Activated T-helper 2 cell treated with anti-CD3 and anti-CD28 coated beads, Interferon-gamma antibody, Interleukin-2, Interleukin-4, amounts not matched to agents 10 μg/mL and 5 μg/mL and 100 μg/mL, durations not matched to agents 14 hours and 24 hours and 36 hours (primary cell): ENCODE measurements at places on chromosomes 3 and 15. TPM values are rescaled to one million over a fixed set of nuclear protein-coding genes. Genes with fewer than 3 reads are reported as not detected.

Gene GPR62
- total RNA-seq: not detected in 2 replicates

Gene ADAMTS7
- total RNA-seq: 6.9 and 7.2 TPM in 2 replicates

Gene SLC2A2
- not detected in 2 replicates for total RNA-seq

Gene APOD
- 0.87 and 1.3 TPM in 2 replicates for total RNA-seq

Gene CFAP100
- not detected in 2 replicates for total RNA-seq

Gene BLM
- total RNA-seq: 58.9 and 65.3 TPM in 2 replicates
